ENCODE measurements at places on chromosomes 2 and 18. TPM values are rescaled to one million over a fixed set of nuclear protein-coding genes. Genes with fewer than 3 reads are reported as not detected.

Gene CACNB4
- total RNA-seq: 0.13 TPM

Gene VAMP5
- 52.6 TPM for total RNA-seq

Gene POTEC
- not detected for total RNA-seq

Gene MARCHF4
- total RNA-seq: 0.89 TPM

Gene SLC66A2
- 36.0 TPM for total RNA-seq

Gene DNAJC10
- 45.3 TPM for total RNA-seq

Gene ST8SIA5
- not detected for total RNA-seq

Gene PARD3B
- total RNA-seq: 2.0 TPM

Gene MYL1
- not detected for total RNA-seq

Gene ERBB4
- 5.2 TPM for total RNA-seq

Gene DPP10
- 0.13 TPM for total RNA-seq

Gene CPO
- total RNA-seq: 0.13 TPM

Gene TYMS
- 69.6 TPM for total RNA-seq

Gene AQP12B
- not detected for total RNA-seq

Gene TUBA4B
- total RNA-seq: not detected

Gene GKN1
- not detected for total RNA-seq

Gene C1QL2
- not detected for total RNA-seq

Gene PLEK
- under 0.01 TPM for total RNA-seq

Gene PSMG2
- total RNA-seq: 73.7 TPM

Gene SAG
- total RNA-seq: not detected

Gene TDRD15
- not detected for total RNA-seq

Gene RTP5
- not detected for total RNA-seq

Gene TUBA3D
- not detected for total RNA-seq

Gene C2orf78
- total RNA-seq: not detected

Gene NCK2
- total RNA-seq: 50.8 TPM

Gene PLCD4
- not detected for total RNA-seq

Gene AGBL5
- total RNA-seq: 33.8 TPM

Gene SCYGR8
- not detected for total RNA-seq

Gene PDCD1
- not detected for total RNA-seq

Gene ATP6V1C2
- not detected for total RNA-seq

Gene MAPK4
- total RNA-seq: under 0.01 TPM

Gene CCDC68
- total RNA-seq: 1.0 TPM

Gene DOK6
- total RNA-seq: 5.2 TPM

Gene SP140
- 0.25 TPM for total RNA-seq

Gene LRRC30
- total RNA-seq: not detected

Gene MBP
- total RNA-seq: 17.1 TPM

Gene FBLN7
- 0.49 TPM for total RNA-seq

Gene HOXD4
- total RNA-seq: 14.5 TPM

Gene SERPINB13
- total RNA-seq: not detected

Gene HOXD1
- total RNA-seq: 2.0 TPM

Gene POTEI
- total RNA-seq: not detected

Gene RIT2
- total RNA-seq: not detected

Gene DUSP2
- total RNA-seq: 2.1 TPM

Gene LCT
- total RNA-seq: not detected

Gene TRIM43
- not detected for total RNA-seq

Gene ROCK2
- 11.7 TPM for total RNA-seq

Gene CAPN14
- not detected for total RNA-seq

Gene CHRND
- not detected for total RNA-seq

Gene MXD1
- total RNA-seq: 1.3 TPM

Gene MTX2
- 28.6 TPM for total RNA-seq

Gene GDF7
- total RNA-seq: not detected

Gene IL36A
- not detected for total RNA-seq

Gene BCL11A
- total RNA-seq: 5.6 TPM

Gene C2orf72
- total RNA-seq: 0.16 TPM

Data from mesangial cell (primary cell).